ENCODE measurements at places on chromosomes 3 and 15.

DNA sequence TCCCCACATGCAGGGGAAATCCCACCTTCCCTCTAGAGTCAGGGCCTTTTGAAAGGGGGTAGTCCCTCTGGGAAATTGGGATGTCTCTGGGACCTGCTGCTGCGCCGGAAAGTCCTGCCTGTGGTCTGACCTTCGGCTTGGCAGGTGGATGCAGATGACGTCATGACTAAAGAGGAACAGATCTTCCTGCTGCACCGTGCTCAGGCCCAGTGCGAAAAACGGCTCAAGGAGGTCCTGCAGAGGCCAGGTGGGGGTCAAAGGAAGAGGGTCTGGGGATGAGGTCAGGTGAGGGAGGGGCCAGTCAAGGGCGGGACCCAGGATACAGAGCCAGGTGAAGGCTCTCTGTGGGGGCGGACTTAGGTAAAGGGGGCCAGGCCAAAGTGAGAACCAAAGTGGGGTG, 16.2 kb downstream of the PTH1R start:
- DNase-seq = no peak

GRCh38 chr3:69890691-69891090, 108.8 kb upstream of the SAMMSON start:
- DNase-seq = no peak

GRCh38 chr3:157605356-157605755, 102.1 kb upstream of the VEPH1 start:
- no peak for DNase-seq

- no peak for DNase-seq
Measured at GRCh38 chr15:63514531-63514943, 10.1 kb downstream of the USP3 start.

- no peak for DNase-seq
Measured at GRCh38 chr15:80441714-80442113, 37.5 kb downstream of the ARNT2 start.
